ENCODE measurements at places on chromosomes 12 and 14.

GRCh38 chr14:39218171-39218769, 15.4 kb upstream of the MIA2 start:
- no peaks in the 10 kb centered on the region for H3K4me1 ChIP-seq
- no peaks in the 10 kb centered on the region for H3K27me3 ChIP-seq
- no peak for DNase-seq
- no peak overlapping the region for H3K27ac ChIP-seq

- no peak for DNase-seq
Observed at GRCh38 chr12:115213538-115214016, 529.6 kb upstream of the TBX3 start.

- DNase-seq, result no peak
- no peaks in the 10 kb centered on the region for H3K4me1 ChIP-seq
- H3K4me3 ChIP-seq, result no peak overlapping the region
Observed at GRCh38 chr12:112317481-112317880, 64.8 kb downstream of the HECTD4 start.

GRCh38 chr12:66768293-66768692, 89.4 kb upstream of the GRIP1 start:
- H3K27me3 ChIP-seq, result no peaks in the 10 kb centered on the region
- no peak overlapping the region for H3K27ac ChIP-seq
- no peak for DNase-seq
- no peak overlapping the region for H3K4me3 ChIP-seq
- peaks cover 4% of the 10 kb centered on the region for H3K4me1 ChIP-seq

DNA sequence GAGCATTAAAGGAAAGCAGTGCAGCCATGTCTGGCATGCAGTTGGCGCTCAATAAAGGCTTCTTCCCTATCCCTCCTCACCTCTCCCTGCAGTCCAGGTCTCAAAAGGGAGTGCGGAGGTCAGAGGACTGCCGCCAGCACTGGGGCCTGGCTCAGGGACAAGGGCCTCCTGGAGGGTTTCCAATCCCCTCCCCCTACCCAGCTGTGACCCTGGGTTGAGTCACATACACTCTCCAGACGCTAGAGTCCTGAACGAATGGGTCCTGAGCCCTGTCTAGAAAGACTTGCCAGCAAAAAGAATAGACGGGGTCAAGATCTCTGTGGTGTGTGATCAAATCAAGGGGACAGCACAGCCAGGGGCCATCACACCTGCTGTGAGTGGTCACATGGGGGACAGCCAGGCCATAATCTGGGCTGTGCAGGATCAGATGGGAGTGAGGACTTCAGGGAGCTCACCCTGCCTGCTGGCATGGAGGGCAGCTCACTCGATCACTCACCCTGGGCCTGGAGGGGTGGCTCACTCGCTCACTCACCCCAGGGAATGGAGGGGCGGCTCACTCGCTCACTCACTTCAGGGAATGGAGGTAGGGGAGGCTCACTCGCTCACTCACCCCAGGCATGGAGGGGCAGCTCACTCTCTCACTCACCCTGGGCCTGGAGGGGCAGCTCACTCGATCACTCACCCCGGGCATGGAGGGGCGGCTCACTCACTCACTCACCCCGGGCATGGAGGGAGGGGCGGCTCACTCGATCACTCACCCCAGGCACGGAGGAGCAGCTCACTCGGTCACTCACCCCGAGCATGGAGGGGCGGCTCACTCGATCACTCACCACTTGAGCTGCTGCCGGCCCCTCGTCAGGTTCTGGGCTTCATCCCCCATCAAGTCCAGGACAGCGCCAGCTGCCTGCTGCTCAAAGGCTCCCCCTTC, 12.8 kb downstream of the CFAP73 start:
- no peak for DNase-seq
- no peaks in the 10 kb centered on the region for H3K4me1 ChIP-seq
- no peaks in the 10 kb centered on the region for H3K27me3 ChIP-seq
- no peak overlapping the region for H3K4me3 ChIP-seq
- H3K27ac ChIP-seq, result no peak overlapping the region

DNA sequence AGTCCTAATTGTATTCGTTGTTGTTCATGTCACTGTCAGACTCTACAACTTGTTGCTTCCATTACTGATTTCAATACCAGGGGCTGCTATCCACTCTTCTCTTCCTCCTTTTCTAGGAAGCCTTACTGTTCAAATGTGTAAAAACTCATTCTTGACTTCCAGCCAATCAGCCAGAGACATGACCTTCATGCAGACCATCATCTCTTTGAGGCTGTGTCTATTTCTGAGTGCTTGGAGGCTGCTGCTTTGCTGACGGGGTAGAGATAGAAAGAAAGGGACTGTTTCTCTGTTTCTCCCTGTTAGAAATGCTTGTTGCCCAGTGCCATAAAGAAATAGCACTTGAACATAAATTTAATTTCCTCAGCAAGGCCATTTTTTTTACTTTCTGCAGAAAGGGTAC, 282.9 kb downstream of the RGS6 start:
- H3K4me3 ChIP-seq, result no peak overlapping the region
- H3K4me1 ChIP-seq, result no peaks in the 10 kb centered on the region
- no peak for DNase-seq
- H3K27me3 ChIP-seq, result no peaks in the 10 kb centered on the region
- no peak overlapping the region for H3K27ac ChIP-seq

GRCh38 chr12:121796855-121797751, 3.6 kb upstream of the RHOF start:
- no peaks in the 10 kb centered on the region for H3K27me3 ChIP-seq
- no peak overlapping the region for H3K4me3 ChIP-seq
- no peak for DNase-seq

DNA sequence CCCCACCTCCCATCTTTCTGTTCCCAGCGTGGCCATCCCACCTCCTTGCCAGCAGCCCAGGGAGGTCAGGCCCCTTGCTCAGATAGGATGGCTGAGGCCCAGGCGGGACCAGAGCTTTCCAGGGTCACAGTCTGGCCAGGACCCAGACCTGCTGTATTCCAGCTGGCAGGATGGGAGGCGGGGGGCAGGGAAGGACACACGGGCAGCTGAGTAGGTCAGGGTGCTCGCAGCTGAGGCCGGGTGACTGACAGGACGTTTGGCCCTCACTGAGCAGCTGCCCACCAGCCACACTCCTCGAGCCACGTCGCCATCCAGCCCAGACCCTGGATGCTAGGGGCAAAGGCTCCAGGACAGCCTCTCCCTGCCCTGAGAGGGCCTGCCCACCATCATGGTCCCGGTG, 4.0 kb downstream of the NUDT14 start:
- no peak overlapping the region for H3K4me3 ChIP-seq
- H3K36me3 ChIP-seq, result no peaks in the 10 kb centered on the region
- no peaks in the 10 kb centered on the region for H3K27me3 ChIP-seq
- H3K4me1 ChIP-seq, result peaks cover 55% of the 10 kb centered on the region
- no peak overlapping the region for H3K27ac ChIP-seq

GRCh38 chr12:109521831-109522230, 44.4 kb downstream of the UBE3B start:
- no peak for DNase-seq
- H3K27ac ChIP-seq, result no peak overlapping the region
- peaks cover 93% of the 10 kb centered on the region for H3K36me3 ChIP-seq

DNA sequence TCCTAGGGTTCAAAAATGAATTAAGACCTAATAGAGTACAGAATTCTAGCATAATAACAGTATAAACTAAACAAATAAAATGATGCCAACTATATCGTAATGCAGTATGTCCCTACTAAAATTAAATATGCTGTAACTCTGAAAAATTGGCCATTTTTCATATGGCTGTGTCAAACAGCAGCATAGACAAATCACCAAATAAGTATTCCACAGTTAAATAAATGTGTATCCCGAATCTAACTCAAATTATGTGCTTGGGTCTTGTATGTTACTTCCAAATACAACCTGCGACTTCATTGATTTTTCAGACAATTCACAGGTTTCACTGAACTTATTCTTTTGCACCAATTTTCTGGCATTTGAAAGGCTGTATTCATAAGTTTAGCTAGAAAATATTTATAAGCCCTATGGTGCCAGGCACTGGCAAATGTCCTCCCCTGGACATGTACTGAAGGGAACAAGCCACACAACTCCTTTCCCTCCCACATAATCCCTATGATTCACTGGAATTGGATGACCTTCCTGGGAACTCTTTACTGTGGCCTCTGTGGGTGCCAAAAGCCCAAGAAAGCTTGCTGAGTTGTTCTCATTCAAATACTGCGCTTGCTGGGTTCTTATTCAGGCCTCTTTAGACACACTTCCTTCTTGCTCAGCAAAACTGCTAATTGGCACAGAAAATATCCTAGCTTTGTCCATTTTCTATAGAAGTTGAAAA, 108.8 kb downstream of the KITLG start:
- no peaks in the 10 kb centered on the region for H3K27me3 ChIP-seq
- DNase-seq, result no peak
- H3K4me3 ChIP-seq, result no peak overlapping the region
- H3K4me1 ChIP-seq, result no peaks in the 10 kb centered on the region
- no peaks in the 10 kb centered on the region for H3K36me3 ChIP-seq

- H3K4me3 ChIP-seq, result no peak overlapping the region
- DNase-seq, result no peak
- H3K4me1 ChIP-seq, result no peaks in the 10 kb centered on the region
- H3K36me3 ChIP-seq, result no peaks in the 10 kb centered on the region
Observed at GRCh38 chr12:18653465-18653864, 84.3 kb downstream of the PLCZ1 start.

DNA sequence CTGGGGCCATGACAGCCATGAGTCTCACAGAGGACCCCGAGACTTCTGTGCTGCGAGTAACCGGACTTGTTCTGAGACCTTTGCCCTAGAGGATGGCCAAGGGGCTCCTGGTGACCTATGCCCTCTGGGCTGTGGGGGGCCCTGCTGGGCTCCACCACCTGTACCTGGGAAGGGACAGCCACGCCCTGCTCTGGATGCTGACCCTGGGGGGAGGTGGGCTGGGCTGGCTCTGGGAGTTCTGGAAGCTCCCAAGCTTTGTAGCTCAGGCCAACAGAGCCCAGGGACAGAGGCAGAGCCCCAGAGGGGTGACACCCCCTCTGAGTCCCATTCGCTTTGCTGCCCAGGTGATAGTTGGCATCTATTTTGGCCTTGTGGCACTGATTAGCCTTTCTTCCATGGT, 2.1 kb downstream of the DNAJC22 start:
- DNase-seq, result no peak
- H3K27me3 ChIP-seq, result peaks cover 74% of the 10 kb centered on the region
- H3K4me1 ChIP-seq, result peaks cover 45% of the 10 kb centered on the region
- H3K4me3 ChIP-seq, result no peak overlapping the region
- no peak overlapping the region for H3K27ac ChIP-seq
- no peaks in the 10 kb centered on the region for H3K36me3 ChIP-seq

- H3K27ac ChIP-seq, result no peak overlapping the region
- H3K4me1 ChIP-seq, result peaks cover 39% of the 10 kb centered on the region
- H3K36me3 ChIP-seq, result no peaks in the 10 kb centered on the region
Observed at GRCh38 chr12:117060929-117061305, 38.3 kb downstream of the TESC start.

- H3K36me3 ChIP-seq, result no peaks in the 10 kb centered on the region
- no peaks in the 10 kb centered on the region for H3K27me3 ChIP-seq
- H3K4me3 ChIP-seq, result no peak overlapping the region
- H3K27ac ChIP-seq, result no peak overlapping the region
Observed at GRCh38 chr12:75444429-75445136, 36.0 kb upstream of the GLIPR1 start.

GRCh38 chr12:1801303-1801975, 18.9 kb upstream of the LRTM2 start:
- no peaks in the 10 kb centered on the region for H3K36me3 ChIP-seq
- H3K4me3 ChIP-seq, result no peak overlapping the region
- H3K27ac ChIP-seq, result no peak overlapping the region
- no peaks in the 10 kb centered on the region for H3K27me3 ChIP-seq
- no peak for DNase-seq
- H3K4me1 ChIP-seq, result peaks cover 30% of the 10 kb centered on the region

DNA sequence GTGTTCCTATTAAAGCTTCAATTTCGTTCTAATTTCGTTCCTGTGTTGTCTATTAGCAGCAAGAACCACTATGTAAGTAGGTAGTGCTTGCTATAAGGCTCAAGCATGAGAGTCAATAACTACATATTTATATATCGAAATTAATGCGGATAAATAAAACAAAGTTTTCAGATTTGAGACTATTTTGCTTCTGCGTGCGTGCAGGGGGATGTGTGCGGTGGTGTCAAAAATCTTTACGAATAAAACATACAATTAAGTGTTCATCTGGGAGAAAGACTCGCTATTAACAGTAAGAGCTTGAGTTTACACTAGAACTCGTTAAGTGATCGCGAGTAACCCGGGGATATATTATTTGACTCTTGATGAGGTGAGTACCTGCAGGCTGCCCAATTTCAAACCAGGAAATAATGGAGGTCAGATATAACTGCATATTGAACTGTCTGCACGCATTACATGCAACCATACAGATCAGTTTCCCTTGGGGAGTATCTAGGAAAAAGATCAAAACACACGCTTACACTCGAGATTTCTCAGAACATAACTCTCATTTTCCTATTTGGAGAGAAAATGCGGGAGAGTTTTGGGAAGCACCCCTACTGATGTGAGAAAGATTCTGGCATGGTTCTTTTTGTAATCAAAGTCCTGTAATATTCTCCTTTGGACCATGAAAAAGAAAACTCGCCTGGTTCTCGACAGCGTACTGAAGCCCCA, 813 bp downstream of the TWF1 start:
- no peaks in the 10 kb centered on the region for H3K27me3 ChIP-seq
- H3K27ac ChIP-seq, result peak overlapping the region; percentile 94
- peak; percentile 5 for DNase-seq
- H3K36me3 ChIP-seq, result peaks cover 36% of the 10 kb centered on the region
- H3K4me3 ChIP-seq, result peak overlapping the region; percentile 89
- H3K4me1 ChIP-seq, result no peaks in the 10 kb centered on the region

DNA sequence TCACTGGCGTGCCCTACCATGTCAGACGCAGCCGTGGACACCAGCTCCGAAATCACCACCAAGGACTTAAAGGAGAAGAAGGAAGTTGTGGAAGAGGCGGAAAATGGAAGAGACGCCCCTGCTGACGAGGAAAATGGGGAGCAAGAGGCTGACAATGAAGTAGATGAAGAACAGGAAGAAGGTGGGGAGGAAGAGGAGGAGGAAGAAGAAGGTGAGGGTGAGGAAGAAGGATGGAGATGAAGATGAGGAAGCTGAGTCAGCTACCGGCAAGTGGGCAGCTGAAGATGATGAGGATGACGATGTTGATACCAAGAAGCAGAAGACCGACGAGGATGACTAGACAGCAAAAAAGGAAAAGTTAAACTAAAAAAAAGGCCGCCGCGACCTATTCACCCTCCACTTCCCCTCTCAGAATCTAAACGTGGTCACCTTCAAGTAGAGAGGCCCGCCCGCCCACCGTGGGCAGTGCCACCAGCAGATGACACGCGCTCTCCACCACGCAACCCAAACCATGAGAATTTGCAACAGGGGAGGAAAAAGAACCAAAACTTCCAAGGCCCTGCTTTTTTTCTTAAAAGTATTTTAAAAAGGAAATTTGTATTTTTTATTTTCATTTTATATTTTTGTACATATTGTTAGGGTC, 13.2 kb downstream of the TRIP11 start:
- H3K27me3 ChIP-seq, result no peaks in the 10 kb centered on the region
- DNase-seq, result no peak
- no peak overlapping the region for H3K27ac ChIP-seq
- no peak overlapping the region for H3K4me3 ChIP-seq

- H3K4me3 ChIP-seq, result no peak overlapping the region
- no peaks in the 10 kb centered on the region for H3K4me1 ChIP-seq
- no peaks in the 10 kb centered on the region for H3K27me3 ChIP-seq
- no peak for DNase-seq
- H3K36me3 ChIP-seq, result no peaks in the 10 kb centered on the region
Observed at GRCh38 chr12:130126023-130126432, 36.2 kb upstream of the FZD10 start.
